Stimulated activated CD4-positive, alpha-beta T cell treated with anti-CD3 and anti-CD28 coated beads, Interleukin-15, amount 100 ng/mL, for 1 hour (primary cell): ENCODE measurements at places on chromosomes 2 and 18.

GRCh38 chr2:44548221-44549098, 186.7 kb downstream of the CAMKMT start:
- no peak for DNase-seq

GRCh38 chr2:140604096-140604495, 1526.7 kb downstream of the LRP1B start:
- no peak for DNase-seq

- no peak for DNase-seq
Observed at GRCh38 chr2:67625690-67626475, 228.8 kb downstream of the ETAA1 start.

- no peak for DNase-seq
Observed at GRCh38 chr2:144452169-144452988, 67.5 kb downstream of the ZEB2 start.

DNA sequence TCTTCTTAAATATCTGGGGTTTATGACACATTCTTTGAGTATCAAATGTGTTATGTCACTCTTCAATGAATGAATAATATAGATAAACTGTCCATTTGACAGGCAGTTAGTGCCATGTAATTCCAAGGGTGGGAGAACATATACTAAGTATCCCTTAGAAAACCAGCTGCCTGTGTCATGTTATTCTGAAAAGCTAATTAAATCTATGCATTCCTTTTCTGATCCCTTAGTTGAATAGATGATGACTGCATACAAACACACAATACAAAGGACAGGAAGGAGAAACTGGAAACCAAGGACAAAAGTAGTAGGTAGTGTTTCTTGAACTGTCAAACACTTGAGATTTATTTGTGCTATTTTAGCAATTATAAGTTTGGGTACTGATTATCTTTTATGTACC, 8.3 kb downstream of the ARHGAP28 start:
- DNase-seq: no peak

GRCh38 chr2:163794635-163795034, 58.8 kb upstream of the FIGN start:
- no peak for DNase-seq

GRCh38 chr2:72916743-72917137, 579 bp upstream of the EMX1 start:
- DNase-seq: no peak

DNA sequence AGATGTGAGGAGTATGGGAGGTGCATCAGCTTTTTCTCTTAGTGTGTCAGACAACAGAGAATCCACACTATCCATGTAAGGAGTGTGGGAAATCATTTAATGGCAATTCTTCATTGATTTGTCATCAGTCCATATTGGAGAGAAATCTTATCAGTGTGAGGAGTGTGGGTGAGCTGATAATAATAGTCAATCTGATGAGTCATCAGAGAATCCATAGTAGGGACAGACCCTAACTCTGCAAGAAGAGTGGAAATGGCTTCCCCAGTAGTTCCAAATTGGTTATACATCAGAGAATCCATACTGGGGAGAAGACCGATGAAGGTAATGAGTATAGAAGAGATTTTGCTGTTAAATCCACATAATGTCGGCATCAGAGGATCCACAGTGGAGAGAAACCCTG, 150.5 kb upstream of the THUMPD2 start:
- no peak for DNase-seq

GRCh38 chr18:35331367-35332087, 12.7 kb downstream of the ZNF24 start:
- DNase-seq: no peak

GRCh38 chr2:183105402-183106134, 18.7 kb upstream of the NUP35 start:
- no peak for DNase-seq

GRCh38 chr2:70632388-70632787, 78.8 kb upstream of the TGFA start:
- no peak for DNase-seq

DNA sequence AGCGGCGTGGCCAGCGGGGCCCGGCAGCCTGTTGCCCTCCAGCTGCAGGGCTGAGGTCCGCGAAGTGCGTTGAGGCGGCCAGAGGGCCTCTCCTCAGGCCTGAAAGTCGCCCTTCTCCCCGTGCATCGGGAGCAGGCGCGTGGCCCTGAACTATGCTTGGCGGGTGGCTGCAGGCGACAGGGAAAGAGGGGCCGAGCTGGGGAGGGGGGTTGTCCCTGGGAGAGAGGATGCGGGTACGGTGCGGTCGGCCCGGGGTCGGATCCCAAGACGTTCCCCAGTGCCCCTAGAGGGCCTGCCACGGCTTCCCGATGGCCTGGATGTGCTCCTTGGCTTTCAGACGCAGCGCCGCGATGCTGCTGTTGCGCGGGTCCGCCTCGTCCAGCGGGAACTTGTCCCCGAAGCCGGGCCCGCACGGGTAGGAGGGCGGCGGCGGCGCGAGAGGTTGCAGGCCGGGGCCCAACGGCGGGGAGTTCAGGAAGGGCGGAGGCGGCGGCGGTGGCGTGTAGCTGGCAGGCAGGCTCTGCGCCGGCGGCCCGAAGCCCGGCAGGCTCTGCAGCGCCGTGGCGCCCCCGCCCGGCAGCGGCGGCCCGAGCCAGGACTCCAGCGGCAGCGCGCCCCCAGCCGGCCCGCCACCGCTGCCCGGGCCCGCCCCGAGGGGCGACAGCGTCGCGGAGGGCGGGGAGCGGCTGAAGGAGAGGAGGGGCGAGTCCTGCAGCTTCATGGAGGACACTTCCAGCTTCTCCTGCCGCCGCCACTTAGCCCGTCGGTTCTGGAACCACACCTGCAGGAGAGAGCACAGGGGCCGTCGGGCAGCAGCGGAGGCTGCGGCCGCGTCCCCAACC, 4.3 kb downstream of the RAX start:
- DNase-seq: no peak

DNA sequence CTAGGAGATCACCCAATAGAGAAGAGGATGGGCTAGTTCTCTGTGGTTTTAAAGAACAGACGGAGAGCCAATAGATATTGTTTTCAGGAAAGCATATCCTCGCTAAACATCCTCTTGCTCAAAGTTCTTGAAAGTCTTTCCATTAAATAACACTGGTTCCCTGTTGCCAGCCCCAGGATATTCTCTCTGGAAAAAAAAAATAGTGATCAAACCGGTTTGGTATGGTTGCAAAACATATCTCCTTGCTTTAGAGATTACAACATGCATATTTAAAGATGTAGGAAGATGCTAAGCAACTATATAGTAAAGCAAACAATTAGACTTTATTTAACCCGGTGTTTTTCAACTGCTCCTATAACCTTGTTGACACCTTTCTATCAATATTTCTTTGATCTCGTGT, 211.4 kb downstream of the CMPK2 start:
- no peak for DNase-seq

DNA sequence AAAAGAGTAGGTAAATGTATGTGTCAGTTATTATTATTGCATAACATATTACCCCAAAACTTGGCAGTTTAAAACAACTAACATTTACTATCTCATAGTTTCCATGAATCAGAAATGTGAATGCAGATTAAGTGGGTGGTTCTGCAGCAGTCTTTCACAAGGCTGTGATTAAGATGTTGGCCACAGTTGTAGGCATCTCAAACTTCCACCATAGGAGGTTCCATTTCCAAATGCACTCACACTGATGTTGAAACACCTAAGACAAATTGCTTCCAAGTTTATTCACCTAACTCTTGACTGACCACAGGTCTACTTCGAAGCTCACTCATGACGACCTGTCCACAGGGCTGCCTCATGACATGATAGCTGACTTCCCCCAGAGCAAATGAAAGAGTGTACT, 360.8 kb downstream of the GRB14 start:
- no peak for DNase-seq

- no peak for DNase-seq
Observed at GRCh38 chr2:58571181-58571852, 330.2 kb upstream of the FANCL start.

- DNase-seq: no peak
Observed at GRCh38 chr2:33602201-33602830, 3.2 kb upstream of the FAM98A start.

GRCh38 chr2:207944979-207945600, 80.2 kb downstream of the PLEKHM3 start:
- DNase-seq: no peak

GRCh38 chr2:211117026-211117425, 560.6 kb downstream of the CPS1 start:
- no peak for DNase-seq

DNA sequence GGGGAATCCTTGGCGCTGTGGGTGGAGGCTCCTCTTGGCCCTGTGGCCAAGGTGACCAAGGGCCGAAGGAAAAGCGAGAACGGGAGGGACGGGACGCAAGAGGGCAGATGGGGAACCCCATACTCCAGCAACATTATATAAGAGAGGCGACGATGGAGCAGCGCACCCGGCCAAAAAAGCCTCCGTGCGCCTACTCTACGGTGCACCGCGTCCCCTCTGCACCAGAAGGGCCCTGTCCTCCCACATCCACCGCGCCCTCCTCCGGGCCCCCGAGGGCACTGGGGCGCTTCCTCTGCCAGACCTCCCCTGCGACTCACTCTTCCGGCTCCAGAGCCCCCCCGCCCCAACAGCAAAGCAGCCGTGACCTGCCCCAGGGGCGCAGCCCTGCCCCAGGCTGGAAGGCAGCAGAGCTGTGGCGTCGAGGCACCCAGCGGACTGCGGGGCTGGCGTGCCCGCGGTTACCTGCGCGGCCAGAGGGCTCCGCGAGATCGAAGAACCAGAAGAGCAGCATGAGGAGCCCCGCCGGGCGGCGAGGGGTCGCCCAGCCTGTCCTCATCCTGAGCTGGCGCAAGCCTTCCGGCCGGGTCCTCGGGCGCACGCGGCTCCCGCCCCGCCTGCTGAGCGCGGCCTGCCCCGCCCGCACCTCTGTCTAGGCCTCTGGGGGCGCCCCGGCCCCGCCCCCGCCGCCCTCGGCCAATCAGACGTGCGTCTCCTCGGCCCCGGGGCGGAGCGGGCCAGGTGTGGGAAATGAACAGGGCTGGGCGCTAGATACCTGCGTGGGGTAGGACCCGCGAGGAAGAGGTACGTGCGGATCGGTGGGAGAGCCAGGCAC, 106.3 kb upstream of the CD302 start:
- DNase-seq: peak; percentile 73

DNA sequence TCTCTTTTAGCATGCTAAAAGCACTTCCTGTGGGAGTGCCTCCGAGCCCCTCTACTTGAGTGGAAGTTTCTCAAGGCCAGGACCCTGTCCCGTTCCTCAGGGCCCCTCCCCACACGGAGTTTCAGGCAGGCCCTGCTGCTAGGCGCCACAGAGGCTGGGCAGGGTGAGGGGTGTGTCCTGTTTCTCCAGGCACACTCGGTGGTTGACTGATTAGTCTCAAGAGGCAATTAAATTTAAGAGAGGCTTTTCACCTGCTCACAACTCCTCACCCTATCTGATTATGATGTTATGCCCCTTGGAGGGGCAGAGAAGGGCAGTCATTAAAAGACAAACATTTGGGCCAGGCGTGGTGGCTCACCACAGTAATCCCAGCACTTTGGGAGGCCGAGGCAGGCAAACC, 160.8 kb upstream of the HAAO start:
- no peak for DNase-seq

- DNase-seq: no peak
Observed at GRCh38 chr2:116716038-116716437, 1098.5 kb upstream of the DDX18 start.

DNA sequence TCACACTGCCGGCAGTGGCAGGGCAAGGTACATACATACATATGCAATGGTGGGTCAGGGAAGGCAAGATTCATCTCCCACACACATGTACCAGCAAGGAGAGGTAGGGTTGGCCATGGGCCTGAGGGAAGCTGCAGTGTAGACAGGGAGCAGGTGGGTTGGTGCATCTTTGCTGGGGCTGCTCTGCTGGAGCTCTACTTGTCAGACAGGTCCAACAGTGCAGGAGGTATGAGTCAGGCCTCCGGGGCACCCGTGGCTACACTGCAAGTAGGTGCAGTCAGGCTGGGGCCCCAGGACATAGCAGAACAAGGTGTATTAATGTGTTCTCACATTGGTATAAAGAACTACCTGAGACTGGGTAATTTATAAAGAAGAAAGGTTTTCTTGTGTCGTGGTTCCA, 281.1 kb upstream of the COL3A1 start:
- no peak for DNase-seq

DNA sequence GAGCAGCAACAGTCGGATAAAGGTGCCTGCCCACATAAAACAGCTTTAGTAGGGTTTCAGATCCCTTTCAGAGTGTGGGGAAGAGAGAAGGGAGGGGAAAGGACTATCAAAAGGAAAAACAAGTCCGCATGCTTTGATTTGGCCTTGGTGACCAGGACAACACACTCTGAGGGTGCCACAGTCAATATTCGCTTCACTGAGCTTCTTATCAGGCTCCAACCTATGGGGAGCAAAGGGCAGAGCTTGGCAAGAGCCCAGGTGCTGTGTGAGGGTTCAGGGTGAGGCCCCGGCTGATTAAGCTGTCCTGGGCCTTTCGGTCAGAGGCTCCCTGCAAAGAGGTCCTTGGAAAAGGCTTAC, 237.4 kb upstream of the SMAD2 start:
- no peak for DNase-seq

GRCh38 chr2:2850218-2850755, 519.2 kb upstream of the MYT1L start:
- no peak for DNase-seq

DNA sequence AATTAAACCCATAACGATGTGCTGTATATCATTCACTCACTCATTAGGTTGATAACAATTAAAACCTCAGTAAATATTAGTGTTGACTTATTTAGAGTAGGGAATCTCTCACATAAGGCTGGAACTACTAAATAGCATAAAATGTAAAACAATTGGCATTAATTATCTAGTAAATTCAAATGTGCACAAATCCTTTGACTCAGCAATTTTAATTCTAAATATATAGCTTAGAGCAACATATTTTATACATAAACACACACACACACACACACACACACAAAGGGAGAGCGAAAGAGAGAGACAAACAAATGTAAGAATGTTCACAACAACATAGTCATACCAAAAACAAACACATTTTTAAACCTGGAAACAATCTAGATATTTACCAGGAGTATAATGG, 443.1 kb upstream of the KCNH7 start:
- no peak for DNase-seq

DNA sequence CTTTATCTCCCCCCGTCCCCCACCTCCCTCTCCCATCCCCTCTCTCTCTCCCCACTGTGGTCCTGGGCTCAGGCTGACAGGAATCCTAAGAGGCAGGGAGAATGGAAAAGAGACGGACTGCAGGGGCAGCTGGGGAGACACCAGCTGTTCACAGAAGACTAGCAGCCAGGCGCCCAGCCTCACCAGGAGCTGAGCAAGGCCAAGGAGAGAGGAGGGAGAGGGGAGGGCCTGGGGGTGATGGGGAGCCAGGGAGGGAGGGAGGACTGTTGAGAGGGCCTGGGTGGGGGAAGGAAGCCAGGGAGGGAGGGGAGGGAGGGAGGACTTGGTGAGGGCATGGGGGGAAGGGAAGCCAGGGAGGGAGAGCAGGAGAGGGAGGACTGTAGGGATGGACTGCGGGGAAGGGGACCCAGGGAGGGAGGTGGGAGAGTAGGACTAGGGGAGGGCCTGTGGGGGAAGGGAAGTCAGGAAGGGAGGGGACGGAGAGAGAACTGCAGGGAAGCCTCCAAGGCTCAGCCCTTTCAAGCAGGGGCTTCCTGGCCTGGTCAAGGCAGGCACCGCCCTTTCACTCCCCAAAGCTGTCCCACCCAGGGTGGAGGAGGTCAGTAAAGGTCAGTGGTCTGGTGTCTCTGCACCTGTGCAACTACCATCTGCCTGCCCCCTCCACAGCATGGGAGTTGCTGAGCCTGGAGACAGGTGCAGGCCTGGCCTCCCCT, 517.7 kb upstream of the MYT1L start:
- no peak for DNase-seq
